Panc1 (cell line): ENCODE measurements at places on chromosomes 7 and 10. TPM values are rescaled to one million over a fixed set of nuclear protein-coding genes. Genes with fewer than 3 reads are reported as not detected.

FAM13C gene
- total RNA-seq = not detected

SOSTDC1 gene
- not detected for total RNA-seq

DNA sequence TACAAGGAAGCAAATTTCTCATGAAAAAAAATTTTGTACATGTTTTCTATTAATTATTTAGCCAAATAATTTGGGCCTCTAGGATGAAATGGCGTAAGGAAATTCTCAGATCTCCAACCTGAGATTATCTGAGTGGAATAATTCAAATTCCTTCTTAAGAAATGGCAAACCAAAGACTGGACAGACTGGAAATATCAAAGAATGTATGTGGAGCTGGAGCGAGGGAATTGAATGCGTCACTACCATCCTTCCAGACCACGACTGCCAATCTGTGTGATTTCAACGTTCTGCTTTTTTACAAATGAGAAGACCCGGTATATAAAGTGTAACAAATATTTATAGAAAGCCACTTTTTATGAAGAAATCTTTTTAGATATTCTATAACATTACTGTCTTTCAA is 12.4 kb upstream of the BLNK start:
- DNase-seq = no peak

HOXA13 gene
- 1.2 TPM for total RNA-seq

GPR26 gene
- not detected for total RNA-seq

DNA sequence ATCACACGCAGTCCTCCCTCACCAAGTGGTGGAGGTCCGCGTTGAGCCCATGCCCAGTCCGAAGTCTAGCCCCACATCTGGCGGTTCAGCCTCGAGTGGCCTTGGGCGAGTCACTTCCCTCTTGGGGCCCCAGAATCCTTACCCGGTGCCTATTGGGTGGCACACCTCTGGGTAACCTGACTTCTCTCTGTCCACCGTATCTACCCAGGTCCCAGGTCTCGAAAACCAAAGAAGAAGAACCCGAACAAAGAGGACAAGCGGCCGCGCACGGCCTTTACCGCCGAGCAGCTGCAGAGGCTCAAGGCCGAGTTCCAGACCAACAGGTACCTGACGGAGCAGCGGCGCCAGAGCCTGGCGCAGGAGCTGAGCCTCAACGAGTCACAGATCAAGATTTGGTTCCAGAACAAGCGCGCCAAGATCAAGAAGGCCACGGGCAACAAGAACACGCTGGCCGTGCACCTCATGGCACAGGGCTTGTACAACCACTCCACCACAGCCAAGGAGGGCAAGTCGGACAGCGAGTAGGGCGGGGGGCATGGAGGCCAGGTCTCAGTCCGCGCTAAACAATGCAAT is 4.3 kb downstream of the EN2 start:
- DNase-seq = no peak

DNA sequence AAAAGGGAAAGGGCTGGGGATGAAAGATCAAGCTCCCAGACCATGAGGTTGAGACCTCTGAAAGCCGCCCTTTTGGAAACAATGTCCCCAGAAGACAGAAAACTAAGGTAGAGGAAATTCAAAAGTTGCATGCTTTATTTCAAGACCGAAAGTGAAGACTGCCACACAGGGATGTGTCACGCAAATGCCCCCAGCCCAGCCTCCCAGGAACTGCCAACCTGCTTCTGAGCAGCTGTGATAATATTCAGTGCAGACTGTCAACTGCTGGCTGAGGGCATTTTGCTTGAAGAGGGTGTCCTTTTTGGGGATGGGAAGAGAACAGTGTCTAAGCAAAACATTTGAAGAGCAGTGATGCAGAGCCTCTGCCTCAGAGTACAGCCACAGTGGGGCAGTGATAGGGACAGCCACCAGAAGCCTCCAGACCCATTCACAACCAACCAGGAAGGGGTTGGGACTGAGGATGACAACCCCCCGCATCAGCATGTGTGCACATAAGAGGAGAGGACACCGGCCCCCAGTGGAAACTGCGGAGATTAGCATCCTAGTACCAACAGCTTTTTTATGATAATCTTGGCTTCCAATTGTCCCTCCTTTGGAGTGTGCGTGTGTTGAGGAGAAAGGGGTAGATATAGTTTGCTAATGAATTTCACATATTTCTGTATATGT is 34.7 kb upstream of the NFE2L3 start:
- DNase-seq = no peak

DNA sequence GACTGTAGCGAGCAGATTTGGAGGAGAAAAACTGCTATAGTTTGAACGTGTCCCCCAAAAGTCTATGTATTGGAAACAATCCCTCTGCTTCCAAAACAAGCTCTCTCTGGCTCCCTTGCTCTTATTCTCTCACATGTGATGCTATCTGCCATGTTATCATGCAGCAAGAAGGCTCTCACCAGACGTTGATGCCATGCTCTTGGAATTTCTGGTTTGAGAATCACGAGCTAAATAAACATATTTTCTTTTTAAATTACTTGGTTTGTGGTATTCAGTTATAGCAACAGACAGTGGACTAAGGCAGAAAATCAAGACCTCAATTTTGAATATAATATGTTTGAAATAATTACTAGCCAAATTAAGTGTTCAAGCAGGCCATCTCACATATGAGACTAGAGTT is 17.5 kb upstream of the GNAT3 start:
- no peak for DNase-seq

CTTNBP2 gene
- total RNA-seq = 1.0 TPM

DNA sequence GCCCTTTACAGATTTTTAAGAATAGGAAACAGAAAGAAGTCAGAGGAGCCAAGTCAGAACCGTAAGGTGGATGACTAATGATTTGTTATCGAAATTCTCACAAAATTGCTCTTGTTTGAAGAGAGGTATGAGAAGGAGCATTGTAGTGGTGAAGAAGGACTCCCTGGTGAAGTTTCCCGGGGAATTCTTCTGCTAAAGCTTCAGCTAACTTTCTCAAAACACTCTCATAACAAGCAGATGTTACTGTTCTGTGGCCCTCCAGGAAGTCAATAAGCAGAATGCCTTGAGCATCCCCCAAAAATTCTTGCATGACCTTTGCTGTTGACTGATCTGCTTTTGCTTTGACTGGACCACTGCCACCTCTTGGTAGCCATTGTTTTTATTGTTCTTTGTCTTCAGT is 152.9 kb downstream of the HGF start:
- DNase-seq = no peak

DNA sequence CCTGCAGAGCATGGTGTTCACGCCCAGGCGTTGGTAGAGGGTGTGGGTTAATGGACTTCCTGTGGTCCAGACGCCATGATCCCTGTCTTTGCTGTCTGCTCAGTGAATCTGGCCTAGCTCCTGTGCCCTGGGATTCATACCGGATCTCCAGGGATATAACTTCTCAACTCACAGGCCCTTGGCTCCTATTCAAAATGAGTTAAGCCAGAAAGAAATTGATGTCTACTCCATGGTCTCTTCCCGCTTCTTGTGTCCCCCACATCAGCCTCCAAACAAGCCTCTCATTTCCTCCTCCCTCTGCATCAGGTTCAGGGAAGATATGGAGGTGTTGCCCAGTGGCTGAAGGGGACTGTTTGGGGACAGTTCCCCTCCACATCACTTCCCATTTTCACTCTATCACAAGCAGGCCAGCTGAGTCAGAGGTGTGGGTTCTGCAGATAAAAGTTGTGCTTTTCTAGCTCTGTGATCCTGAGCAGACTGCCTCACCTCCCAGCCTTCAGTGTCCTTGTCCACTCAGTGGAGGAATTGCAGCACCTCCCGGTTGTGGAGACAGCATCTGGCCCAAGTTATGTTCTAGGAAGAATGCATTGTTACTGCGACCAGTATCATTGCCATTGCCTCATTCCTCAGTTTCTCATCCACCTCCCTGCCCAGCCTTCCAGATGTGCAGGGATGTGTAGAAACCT is 22.5 kb downstream of the AKR1E2 start:
- no peak for DNase-seq

- DNase-seq = no peak
Observed at GRCh38 chr10:86644152-86644793, 10.1 kb upstream of the OPN4 start.
